ENCODE measurements at places on chromosomes 3 and 15.

DNA sequence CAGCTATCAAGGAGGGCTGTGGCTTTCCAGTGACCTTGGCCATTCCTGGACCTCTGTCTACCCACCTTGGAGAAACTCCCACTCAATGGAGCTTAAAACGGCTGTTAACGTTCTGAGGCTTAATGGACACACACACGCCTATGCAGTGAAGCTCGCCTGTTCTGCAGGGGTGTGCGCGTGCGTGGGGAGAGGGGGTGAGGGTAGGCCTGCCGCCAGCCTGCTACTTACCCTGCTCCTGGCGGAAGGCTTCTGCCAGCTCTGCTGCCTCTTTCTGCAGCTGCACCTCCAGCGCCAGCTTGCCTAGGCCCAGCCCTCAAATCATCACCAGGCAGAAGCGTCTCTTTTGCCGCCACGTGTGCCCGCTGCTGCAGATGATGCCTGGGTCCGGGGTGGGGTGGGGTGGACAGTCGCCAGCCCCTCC is 23.2 kb upstream of the PARL start:
- DNase-seq = no peak

DNA sequence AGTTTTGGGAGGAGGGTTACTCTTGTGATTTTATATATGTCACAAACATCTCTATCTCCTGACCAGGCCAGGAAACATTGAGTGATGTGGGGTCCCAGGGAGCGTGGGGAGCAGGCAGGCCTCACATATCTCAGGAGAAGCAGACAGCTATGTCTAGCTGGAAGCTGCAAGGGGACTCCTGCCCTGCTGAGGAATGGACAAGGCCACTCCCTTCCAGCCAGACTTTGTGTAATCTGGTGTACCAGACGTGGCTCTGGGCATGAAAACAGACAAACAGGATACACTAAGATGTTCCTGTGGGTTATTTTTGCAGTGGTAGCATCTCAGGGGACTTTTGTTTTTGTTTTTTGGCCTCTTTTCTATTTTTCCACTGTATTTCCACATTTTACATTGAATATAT is 23.2 kb downstream of the CYP8B1 start:
- DNase-seq = no peak

- no peak for DNase-seq
These were observed 54.0 kb downstream of the FAM43A start for GRCh38 chr3:194739498-194740284.

- no peak for DNase-seq
These were observed 93.2 kb downstream of the CD47 start for GRCh38 chr3:107997671-107998070.

- DNase-seq = no peak
These were observed 17.4 kb upstream of the VGLL4 start for GRCh38 chr3:11661052-11661656.

GRCh38 chr3:134864636-134865035 is 69.6 kb downstream of the EPHB1 start:
- DNase-seq = no peak

GRCh38 chr3:128273841-128274573 is 120.7 kb downstream of the EEFSEC start:
- DNase-seq = no peak

DNA sequence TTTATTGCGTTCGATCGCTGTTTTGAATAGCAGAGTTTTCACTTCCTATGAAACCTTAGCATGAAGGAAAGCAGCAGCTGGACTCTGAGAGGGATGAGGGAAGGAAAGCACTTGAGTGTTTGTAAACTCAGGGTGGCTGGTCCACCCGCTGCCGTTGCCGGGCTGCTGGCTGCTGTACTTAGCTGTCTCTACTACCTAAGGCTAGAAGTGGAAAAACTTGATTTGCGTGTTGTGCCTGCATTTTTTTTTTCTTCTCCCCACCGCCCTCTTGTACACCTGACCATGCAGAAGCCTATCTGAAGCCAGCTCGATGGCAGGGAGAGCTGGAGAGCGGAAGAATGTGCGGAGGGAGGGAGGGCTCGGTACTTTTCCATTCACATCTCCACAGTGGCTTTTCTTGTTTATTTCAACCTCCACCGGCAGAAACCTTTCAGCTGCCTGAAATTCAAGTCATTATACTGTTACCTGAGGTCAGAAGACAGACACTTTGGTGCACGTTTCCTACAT is 4.8 kb upstream of the BCL6 start:
- no peak for DNase-seq

GRCh38 chr3:107680698-107681097 is 157.9 kb downstream of the BBX start:
- no peak for DNase-seq

DNA sequence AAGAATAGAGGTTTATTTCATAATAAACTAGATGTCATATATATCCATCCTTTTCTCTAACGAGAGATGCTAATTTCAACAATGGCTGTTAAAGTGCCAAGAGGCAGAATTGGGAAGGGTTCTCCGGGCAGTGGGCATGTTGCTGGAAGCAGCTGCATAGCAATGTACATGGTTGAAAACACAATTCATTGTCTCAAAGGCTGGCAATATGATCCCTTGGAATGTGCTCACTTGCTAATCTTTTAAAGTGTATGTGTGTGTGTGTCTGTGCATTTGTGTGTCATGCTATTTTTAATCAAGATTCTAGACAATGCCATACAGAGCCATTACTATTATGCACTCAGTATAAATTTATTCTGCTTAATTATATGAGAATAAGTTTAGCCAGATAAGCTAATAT is 1020.3 kb downstream of the NAALADL2 start:
- no peak for DNase-seq

DNA sequence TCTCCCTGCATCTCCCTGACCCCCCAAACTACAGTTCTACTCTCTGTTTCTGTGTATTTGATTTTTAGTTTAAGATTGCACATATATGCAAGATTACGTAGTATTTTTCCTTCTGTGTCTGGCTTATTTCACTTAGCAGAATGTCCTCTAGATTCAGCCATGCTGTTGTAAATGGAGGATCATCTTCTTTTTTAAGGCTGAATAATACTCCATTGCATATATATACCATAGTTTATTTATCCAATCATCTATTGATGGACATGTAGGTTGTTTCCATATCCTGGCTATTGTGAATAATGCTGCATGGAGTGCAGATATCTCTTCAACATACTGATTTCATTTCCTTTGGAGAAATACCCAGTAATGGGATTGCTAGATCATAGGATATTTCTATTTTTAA is 70.8 kb downstream of the RFTN1 start:
- DNase-seq = no peak

GRCh38 chr15:74821091-74821789 is 5.2 kb upstream of the CPLX3 start:
- no peak for DNase-seq

- no peak for DNase-seq
These were observed 71.3 kb upstream of the TBC1D23 start for GRCh38 chr3:100189444-100189964.

- DNase-seq = peak; percentile 26
These were observed 58.0 kb downstream of the CMTM8 start for GRCh38 chr3:32296251-32297204.

DNA sequence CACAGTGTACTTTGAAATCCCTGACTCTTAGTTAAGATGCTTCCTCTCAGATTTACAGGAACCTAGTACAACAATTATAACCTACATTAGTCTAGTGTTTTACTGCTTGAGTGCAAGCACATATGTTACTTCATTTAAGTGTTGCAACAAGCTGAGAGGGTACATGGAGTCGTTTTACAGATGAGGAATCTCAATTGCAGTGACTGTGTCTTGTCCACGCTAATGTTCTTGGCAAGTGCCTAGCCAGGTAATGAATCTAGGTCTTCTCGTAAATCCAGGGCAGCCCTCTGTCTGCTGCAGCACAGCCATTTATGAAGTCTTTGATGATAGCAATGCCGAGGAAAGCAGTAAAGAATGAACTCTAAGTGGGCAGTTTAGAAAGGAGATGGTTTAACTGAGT is 384.4 kb upstream of the ARPP21 start:
- DNase-seq = no peak

GRCh38 chr3:155481089-155481488 is 187.6 kb upstream of the STRIT1 start:
- no peak for DNase-seq

DNA sequence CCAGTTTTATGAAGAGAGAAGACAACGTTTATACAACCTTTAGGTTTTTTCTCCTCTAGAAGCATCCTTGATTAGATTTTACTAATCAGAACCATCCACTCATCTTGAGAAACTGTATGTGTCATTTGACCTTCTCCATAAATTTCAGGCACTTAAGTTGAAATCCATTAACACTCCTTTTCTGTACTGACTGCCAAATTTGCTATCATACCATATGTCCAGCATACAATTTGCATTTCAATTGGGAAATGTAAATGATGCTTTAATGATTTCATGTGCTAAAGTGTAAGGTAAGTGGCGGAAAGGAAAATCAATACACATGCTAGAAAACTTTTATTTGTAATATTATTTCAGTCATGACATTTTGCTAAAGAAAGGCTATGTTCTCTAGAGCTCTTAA is 731.6 kb downstream of the GBE1 start:
- DNase-seq = no peak

- no peak for DNase-seq
These were observed 332.5 kb upstream of the TPRG1 start for GRCh38 chr3:188839187-188839695.

DNA sequence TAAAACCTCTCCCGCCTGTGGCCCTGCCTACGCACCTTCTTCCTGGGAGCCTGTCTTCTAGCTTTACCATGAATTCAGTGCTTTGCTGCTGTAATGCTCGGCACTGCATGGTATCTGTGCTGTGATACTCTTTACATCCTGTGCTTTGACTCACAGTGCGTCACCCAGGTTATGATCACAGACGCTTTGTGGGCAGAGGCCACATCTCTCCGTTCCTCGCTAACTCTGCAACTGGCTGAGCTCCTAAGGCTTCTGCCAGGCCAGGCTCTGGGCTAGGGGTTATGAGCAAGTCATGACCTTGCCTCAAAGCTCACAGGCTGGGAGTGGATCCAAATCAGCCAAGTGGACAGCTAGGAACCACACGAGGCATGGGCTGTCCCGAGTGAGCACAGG is 23.2 kb downstream of the SPTBN5 start:
- peak; percentile 38 for DNase-seq

- DNase-seq = no peak
These were observed 12.8 kb downstream of the SH3BP5 start for GRCh38 chr3:15319575-15319974.

DNA sequence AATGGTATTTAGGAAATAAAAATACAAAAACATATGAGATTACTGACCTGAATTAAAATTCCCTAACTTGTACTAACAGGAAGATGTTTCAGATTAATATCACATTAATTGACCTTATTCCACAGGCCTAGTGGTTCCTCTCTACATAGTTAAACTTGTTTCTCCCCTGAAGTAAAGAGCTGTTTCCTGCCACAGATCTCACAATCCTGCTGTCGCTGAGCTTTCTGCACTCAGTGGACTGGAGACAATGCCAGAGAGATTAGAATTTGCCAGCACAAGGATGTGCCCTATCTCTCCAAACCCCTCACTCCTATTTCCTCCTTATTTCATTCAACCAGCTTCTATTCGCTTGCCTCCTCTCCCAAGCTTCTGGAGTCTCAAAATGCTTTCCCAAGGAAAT is 130.6 kb downstream of the CTNNB1 start:
- DNase-seq = no peak

GRCh38 chr3:86938416-86939105 is 52.4 kb downstream of the VGLL3 start:
- no peak for DNase-seq

DNA sequence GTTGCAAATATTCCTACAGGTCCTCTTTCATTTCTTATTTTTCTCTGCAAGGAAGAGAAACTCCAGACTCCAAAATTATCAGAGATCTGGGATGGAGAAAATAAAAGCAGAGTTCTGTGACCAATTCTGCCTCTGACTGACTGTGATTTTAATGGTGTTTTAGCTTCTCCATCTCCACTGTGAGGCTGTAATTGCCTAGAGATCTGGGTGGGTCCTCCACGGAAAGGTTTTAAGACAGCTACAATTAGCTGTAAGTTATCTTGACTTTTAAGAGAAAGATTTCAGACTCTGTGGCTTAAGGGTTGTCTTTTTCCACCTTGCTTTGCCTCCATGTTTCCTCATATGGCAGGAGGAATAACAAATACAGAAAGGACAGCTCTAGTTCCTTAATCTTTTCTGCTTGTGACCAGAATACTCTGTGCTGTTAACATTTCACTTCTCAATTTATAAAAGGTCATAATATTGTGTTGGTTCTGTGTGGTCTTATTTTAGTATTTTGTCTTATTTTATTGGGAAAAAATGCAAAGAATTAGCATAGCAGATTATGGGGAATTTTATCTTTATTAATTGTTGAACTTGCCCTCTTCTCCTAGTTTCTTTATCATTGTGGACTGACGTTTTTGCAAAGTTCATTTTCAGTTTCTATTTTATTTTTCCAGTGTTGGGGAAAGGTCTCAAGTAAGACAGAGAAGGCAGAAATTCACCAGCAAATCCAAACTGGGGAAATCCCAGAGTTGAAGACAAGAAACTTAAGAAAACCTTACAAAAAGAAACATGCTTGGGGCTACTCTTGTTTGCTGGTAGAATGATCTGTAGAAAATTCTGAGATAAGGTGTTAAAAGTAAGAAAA is 157.9 kb downstream of the RAP2B start:
- DNase-seq = no peak

DNA sequence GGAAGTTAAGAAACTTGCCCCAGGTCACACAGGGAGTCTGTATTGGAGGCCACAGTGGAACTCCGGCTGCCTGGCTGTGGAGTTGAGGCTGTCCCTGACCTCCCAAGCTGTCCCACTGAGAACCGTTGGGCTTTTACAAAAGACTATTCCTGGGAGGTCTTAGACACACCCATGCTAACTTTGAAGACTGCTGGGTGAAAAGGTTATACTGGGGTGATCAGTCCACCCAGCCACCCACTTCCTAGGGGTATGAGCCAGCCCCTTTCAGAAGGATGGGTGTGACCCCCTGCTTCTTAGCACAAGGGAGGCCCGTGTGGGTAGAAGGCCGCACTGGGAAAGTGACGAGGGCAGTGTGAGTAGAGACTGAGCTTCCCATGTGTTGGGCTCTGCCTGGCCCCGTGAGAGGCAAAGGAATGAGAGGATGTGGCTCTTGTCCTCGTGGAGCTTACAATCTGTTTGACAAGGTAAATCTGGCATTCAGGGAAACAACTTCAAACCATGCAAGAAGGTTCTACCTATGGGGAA is 19.0 kb downstream of the MRAS start:
- no peak for DNase-seq

- no peak for DNase-seq
These were observed 22.0 kb downstream of the COL6A6 start for GRCh38 chr3:130539005-130539404.

GRCh38 chr3:129312021-129312639 is 33.5 kb downstream of the HMCES start:
- DNase-seq = no peak
